Ureter (tissue), 1 donor: ENCODE measurements at places on chromosomes 4 and X. TPM values are rescaled to one million over a fixed set of nuclear protein-coding genes. Genes with fewer than 3 reads are reported as not detected.

The SSX7 gene
- not detected for total RNA-seq

The TRIM60 gene
- not detected for total RNA-seq

The RAB39B gene
- 0.86 TPM for total RNA-seq

The SSX4B gene
- not detected for total RNA-seq

The FOXP3 gene
- total RNA-seq, result 0.49 TPM

The NDST3 gene
- total RNA-seq, result not detected

The C4orf50 gene
- 0.05 TPM for total RNA-seq

The CXCL1 gene
- 0.55 TPM for total RNA-seq
